ENCODE measurements at places on chromosomes 1 and 21. TPM values are rescaled to one million over a fixed set of nuclear protein-coding genes. Genes with fewer than 3 reads are reported as not detected.

DNALI1 gene
- not detected for total RNA-seq

TFF2 gene
- not detected for total RNA-seq

LCE1B gene
- total RNA-seq: not detected

RGS16 gene
- total RNA-seq: 50.2 TPM

MXRA8 gene
- total RNA-seq: not detected

TNFRSF8 gene
- total RNA-seq: 65.5 TPM

- DNase-seq: peak; percentile 65
These were observed 36.9 kb downstream of the EIF2D start for GRCh38 chr1:206575165-206575893.

DNA sequence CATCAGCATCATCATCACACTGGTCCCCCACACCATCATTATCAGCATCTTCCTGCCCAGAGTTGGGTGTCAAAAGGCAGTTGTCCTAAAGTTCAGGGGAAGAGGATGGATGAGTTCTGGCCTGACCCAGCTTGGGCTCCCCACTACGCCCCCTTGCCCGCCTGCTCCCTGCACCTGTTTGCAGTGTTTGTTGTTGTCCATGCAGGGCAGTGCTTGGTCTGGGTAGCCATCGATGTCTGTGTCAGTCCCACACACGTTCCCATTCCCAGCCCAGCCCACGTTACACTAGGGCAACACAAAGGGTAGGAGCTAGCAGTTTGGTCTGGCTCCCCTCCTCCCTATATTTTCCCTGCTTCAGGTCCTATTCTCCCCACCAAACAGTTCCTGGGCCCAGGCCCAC lies 6.8 kb downstream of the THBS3 start:
- DNase-seq: no peak

GRCh38 chr1:165207853-165208515 lies 148.5 kb downstream of the LMX1A start:
- DNase-seq: no peak

DNA sequence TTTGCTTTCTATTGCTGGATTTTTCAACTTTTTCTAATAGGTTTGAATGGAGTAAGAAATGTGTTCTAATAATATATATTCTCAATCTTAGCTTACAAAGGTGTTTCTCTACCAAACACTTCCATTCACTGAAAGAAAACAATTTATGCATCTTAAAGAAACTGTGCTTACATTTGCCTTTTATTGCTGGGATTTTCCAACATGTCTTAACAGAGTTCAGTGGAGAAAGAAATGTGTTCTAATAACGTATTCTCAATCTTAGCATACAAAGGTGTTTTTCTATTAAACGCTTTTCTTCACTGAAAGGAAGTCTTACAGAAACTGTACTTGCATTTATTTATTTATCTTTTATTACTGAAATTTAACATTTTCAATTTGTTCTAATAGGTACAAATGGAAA lies 5.6 kb downstream of the CD53 start:
- DNase-seq: no peak

GRCh38 chr1:92051948-92052347 lies 22.2 kb downstream of the EPHX4 start:
- no peak for DNase-seq

DNA sequence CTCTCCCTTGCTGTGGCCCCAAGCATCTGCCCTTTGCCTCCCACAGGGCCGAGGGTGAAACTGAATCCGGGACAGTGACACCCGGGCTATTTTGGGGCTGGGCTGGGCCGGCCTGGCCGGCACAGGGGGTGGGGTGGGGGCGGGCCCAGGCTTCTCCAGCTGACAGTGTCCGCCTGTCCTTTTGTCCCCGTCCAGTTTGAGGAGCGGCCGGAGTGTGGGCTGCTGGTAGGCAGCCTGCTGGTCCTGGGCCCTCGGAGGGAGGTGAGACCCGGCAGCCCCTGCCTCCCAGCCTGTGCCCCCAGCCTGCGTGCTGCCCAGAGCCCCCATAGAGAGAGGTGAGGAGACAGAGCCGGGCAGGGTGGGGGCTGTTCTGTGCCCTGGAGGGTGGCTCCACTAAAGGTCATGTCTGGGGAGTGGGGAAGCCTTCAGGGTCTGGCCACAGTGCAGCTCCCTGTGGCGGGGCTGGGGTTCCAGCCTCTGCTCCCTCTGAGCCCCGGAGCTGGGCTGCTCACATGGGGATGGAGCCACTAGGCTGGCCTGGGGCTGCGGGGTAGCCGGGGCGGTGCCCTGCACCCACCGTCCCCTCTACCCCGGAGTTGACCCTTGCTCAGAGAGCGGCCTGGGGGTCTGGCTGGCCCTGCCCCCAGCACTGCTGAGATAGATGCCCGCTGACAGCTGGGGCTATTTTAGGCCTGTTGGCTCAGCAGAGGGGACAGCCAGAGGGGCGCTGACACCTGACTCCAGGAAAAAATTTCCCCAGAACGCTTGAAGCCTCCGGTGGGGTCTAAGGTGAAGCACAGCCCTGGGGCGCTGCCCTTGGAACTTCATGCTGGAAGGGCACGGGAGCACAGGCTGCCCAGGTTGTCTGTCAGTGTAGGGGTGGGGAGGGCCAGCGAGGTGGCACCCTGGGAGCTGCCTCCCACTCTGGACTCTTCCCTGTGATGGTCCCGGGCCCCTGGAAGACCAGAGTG lies at the start of gene OBSCN:
TSS of gene OBSCN (plus strand) at position 194 of the 971 bp plus-strand sequence. CDS start 3,740 bp downstream, outside the sequence.
- no peak for DNase-seq

DNA sequence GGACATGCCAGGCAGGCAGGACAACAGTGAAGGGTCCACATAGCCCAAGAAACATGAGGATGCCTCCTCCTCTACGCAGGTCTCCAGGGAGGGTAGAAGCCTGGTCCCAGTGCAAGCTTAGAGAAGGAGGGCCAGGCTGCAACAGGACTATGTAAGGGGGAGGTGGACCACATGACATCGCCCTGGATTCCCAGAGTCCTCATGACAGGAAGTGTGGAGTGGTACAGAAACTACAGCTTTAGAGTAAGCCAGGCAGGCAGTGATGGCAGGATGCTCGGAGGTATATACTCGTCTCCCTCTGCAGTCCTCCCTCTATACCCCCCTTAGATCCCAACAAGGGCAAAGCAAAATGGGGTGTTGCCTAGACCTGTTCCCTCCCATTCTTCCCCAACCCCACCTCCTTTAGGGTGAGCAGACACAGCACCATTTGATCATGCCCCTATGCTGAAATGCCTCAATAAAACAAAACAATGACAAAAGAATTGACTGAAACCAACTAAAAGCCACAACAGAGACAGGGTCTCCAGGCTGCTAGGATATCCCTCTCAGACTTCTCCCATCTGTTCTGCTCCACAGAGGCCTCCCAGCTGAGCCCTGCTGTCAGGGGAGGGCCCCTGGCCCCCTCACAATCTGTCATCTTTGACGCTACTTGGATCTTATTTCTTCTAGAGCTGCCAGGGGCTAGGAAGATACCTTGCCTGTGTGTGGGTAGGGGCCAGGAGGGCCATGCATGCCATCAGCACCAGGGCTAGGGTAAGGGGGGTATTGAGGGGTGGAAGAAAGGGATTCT lies 13.1 kb downstream of the FAM78B start:
- no peak for DNase-seq

- no peak for DNase-seq
These were observed 315.4 kb downstream of the LMO4 start for GRCh38 chr1:87644033-87644578.

GRCh38 chr1:190049314-190049713 lies 428.4 kb downstream of the BRINP3 start:
- no peak for DNase-seq

- DNase-seq: no peak
These were observed 111.6 kb downstream of the SPSB1 start for GRCh38 chr1:9404117-9404914.

GRCh38 chr1:156706657-156707416 lies 1.5 kb upstream of the CRABP2 start:
- no peak for DNase-seq

DNA sequence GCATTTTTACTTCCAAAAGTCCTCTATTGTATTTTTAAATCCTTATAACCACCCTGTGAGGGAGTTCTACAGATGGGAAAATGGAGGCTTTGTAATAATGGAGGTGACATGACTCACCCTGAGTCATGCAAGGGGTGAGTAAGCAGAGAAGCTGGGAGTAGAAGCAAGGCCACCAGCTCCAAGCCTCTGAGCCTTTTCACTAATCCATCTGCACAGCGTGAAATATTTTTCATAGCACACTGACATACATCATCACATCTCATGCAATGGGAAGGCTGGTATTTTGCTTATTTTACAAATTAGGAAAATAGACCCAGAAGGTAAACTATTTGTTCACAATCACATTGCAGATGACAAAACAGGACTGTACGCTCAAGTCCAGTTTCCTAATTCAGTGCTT lies 96.9 kb downstream of the KCNH1 start:
- DNase-seq: no peak

- no peak for DNase-seq
These were observed 143.7 kb downstream of the NEK7 start for GRCh38 chr1:198300451-198300850.

DNA sequence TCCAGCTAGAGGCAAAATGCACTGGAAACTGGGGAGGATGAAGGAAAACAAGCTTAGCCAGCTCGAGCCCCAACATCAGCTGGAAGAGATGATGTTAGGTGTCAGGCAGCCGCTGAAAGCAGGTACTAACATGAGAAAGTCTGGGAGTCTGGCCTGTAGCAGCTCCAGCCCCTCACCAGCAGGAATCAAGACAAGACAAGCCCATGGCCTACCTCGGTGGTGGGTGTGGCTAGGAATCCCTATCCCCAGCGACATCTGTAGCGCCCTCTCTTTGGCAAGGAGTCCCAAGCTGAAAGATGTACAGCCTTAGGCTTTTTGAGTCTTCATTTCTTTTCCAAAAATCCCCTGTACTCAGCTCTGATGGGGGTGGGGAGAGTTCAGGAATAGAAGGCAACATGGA lies 2.6 kb downstream of the DLGAP3 start:
- no peak for DNase-seq

DNA sequence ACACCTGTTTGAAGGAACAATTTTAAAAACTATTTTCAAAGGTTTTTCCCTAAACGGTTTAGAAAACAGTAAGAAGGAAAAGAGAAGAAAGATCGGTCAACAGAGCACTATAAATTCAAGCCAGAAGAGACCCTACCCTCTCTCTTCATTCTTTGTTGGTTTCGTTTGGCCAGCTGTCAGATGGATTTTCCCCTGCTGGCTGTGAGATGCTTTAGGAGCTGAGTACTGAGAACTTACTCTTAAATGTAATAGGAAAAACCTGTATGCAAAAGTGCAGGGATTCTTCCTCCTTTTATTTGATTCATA lies 1.3 kb upstream of the TXNIP start:
- DNase-seq: no peak

GRCh38 chr21:41548781-41549180 lies 40.8 kb upstream of the TMPRSS2 start:
- DNase-seq: no peak

DNA sequence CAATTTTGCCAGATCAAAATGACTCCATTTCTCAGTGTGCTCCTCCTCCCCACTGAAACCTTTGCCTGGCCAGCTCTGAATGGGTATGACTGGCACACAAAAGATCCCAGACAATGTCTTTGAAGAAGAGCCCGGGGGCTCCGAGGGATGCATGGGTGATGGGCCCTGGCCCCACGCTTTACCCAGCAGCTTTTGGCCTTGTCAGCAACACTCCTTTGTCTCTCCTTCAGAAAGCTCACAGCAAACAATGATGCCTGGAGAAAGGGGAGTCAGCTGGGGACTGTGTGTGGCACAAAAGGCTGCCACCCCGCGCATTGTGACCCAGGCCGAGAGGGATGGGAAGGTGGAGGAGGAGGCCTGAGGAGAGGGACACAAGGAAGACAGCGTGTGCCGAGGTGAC lies 45.9 kb downstream of the PLXNA2 start:
- no peak for DNase-seq

DNA sequence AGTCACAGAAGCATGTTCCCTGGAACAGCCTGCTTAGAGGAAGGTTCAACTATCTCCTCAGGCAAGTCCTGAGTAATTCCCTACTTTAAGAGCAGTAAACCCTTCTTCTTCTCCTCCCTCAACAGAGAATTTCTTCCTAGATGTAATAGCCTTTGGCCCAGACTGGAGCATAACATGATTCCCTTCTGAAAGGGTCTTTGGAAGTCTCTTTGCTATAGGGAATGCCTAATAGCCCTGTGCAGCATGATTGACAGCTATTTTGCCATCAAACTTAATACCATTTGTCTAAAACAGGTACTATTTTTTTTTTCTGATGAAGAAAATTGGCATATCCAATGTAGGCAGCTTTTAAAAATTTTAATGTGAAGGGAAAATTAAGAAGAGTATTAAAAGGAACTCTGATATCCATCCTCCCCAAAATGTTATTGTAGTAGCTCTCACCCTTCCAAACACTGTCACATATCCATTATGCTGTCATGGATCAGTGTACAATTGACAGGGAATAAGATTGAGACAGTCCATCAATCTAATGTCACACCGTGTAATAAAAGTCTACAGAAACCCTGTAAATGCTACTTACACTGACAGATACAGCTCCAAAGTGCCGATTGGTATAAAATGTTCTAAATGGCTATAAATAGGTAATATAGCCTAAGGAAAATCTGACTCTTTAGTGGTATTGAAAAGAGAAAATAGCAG lies 884.6 kb downstream of the TTLL7 start:
- no peak for DNase-seq

DNA sequence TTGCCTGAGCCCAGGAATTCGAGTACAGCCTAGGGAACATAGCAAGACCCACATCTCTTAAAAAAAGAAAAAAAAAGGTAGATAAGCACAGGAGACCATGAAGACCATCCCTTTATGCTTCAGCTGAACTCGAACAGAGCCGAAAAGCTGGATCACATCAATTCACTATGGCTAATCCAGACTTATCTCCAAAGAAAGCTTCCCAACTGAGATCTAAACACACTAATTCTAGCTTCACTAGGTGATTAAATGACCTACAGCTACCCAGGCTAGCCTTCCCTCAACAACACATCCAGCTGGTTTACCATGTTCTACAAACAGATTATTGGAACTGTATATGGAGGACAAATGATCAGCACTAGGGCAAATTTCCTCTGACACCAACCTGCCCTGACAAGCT lies 44.0 kb upstream of the NR5A2 start:
- DNase-seq: no peak
